ENCODE measurements at places on chromosomes 12 and 14.

GRCh38 chr12:3282384-3282670, 205.1 kb downstream of the TSPAN9 start:
- DNase-seq, result no peak

DNA sequence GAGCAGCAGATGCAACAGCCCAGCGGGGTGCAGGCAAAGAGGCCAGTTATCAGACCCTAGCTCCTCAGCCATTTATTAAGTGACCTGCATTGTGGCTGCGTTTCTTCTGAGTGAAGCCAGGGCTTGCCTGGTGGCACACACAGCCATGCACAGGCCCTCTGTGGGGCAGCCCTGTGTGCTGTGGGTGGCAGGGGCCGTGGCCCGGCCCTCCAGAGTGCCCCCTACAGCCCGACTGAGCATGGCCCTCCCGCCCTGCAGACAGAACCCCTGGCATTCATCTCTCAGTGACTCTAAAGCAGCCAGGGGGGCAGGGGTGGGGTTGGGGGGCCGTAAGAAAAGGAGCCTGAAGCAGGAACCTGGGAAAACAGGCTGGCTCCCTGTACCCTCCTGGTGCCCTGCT, 226.0 kb upstream of the PWP1 start:
- DNase-seq, result no peak

- DNase-seq, result no peak
Observed at GRCh38 chr12:118052324-118053070, 8.5 kb downstream of the WSB2 start.

DNA sequence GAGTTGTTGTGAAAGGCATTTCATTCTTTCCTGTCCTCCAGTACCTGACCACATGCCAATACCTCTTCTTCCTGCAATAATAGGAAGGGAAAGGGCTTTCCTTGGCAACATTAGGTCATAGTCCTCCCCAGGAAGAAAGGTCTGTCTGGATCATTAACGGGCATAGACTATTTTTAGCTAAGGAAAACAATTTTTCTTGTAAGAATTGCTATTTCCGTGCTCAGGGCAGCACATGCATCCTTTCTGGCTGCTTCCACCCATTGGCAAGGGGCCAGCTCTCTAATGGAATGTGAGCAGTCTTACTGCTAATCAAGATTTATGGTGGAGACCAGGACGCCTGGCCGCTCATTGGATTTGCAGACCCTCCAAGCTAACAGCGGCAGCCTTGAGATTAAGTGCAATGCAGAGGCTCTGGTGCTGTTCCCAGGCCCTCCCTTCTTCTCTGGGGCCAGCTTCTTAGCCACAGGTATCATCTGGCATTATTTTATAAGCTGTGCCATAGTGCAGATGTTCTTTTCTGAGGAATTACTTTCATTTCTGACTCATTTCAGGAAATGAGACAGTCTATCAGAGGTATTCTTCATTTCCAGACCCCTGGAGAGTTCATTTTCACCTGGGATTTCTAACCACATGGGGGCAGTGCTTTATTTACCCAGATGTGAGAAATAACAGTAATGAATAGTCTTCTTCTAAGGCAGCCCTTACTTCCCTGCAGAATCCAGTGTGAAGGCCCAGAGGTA, 52.9 kb downstream of the ANO6 start:
- DNase-seq, result no peak

GRCh38 chr12:70267550-70267949, 24.3 kb downstream of the CNOT2 start:
- DNase-seq, result no peak

DNA sequence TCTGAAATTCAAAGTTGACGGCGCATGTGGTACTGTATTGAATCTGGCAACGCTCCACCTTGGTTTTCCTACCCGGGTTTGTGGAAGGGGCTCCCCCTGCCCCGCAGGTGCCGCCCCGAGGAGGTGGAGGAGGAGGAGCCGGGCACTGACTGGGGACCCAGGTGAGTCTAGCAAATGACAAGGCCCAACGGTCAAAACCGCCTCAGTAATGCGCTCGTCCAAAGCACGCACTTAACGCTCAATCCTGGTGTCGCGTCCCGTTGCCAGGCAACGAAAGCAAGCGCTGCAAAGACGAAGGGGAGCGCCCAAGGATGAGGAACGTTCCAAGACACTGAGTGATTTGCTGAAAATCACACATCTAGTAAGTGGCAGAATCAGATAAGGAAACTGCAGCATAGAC, 24.0 kb upstream of the CLEC4E start:
- DNase-seq, result no peak

DNA sequence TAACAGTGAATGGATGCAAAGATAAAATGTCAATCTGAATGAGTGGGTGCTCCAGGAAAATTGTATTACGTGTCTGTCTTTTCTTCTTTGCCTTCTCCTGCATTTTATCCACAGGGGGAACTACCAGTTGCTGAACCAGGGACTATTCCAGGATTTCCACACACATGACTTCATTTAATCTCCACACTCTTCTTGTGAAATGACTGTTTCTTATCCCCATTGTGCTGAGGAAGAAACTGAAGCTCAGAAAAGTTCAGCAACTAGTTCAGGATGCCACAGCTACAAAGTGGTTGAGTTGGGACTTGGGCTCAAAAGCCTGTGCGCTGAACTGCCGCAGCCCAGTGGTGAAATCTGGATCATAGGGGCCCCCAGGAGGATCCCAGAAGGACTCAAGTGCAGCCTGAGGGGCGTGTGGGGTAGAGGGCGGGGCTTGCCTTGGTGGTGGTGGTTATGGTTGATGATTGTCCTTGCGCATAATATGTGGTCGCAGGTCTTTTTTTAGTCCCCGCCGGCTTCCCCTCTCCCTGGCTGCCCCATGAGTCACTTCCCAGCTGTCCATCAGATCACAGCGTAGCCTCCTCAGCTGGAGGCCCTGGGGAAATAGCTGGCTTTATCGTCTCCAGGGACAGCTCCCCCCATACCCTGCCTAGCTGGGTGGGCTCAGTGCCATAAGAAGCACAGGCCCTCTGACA, 235.2 kb upstream of the CRY1 start:
- no peak for DNase-seq

DNA sequence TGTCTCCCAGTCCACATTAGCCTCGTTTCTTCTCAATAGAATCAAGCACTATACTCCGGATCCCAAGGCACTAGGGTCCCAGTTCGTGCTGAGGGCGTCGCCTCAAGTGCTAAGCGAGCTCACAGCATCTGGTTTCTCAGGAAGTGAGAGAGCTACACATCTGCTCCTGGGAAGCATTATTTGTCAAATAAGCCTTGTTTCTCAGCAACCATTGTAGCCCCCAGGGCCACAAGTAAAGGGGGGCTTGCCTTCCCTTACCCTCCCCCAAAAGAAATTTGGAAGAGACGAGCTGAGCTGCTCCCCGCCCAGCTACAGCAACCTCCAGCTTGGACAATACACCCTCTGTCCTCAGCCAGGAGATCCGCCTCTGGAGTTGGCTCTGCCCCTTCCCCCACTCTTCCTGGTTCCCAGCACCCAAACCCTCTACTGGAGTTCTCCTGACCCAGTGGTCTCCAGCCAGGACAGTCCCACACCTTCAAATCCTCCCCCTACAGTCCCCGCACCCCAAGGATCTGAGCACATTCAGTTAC, 5.7 kb upstream of the TNS2 start:
- DNase-seq, result no peak

DNA sequence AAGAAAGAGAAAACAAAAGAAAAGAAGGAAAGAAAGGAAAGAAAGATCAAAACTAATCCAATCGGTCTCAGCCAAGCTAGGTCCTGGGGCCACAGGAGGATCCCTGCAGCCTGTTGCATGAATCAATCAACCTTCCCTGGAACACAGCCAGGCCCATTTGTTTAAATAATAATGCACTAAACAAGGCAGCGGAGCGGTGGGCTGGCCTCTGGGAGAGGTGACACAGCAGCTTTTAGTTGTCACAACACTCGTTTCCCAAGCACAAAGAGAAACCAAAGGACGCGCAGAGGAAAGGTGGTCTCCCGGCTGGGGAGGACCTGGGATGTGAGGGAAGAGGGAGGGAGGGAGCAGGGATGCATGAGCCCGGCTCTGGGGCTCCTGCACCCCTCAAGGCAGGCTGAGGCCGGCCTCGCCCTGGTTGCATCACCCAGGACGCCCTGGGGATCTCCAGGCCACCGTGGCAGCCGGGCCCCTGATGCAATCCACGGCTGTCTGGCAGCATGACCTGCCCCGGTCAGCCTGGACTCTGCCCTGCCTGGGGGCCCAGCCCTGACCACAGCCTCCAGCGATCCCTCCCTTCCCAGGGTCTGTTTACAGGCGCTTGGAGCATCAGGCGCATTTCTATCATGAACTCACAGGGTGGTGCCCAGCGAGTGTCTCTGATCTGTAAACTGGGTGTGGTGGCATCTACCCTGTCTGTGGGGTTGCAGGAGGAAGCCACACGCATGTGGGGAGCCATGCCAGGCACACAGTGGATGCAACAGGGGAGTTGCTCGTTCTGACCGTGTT, 32.5 kb downstream of the MMP17 start:
- DNase-seq, result no peak

- no peak for DNase-seq
Observed at GRCh38 chr12:53994264-53995001, 5.5 kb upstream of the HOXC9 start.

DNA sequence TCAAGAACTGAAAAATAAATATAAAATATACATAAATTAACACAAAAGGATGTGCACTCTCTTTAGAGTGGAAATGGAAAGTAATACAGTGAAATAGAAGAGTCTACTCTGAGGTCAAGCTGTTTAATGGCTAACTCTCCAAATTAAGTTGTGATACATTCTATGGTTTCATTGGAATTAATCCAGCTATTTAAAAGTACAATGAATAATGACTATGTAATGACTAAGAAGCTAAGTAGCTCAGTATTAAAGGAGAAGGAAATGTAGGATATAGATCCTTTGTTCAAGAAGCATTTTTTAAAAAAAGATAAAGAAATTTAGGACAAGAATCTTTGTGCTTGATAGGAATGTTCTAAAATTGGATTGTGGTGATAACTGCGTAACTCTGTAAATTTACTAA, 85.3 kb downstream of the LRP6 start:
- no peak for DNase-seq

DNA sequence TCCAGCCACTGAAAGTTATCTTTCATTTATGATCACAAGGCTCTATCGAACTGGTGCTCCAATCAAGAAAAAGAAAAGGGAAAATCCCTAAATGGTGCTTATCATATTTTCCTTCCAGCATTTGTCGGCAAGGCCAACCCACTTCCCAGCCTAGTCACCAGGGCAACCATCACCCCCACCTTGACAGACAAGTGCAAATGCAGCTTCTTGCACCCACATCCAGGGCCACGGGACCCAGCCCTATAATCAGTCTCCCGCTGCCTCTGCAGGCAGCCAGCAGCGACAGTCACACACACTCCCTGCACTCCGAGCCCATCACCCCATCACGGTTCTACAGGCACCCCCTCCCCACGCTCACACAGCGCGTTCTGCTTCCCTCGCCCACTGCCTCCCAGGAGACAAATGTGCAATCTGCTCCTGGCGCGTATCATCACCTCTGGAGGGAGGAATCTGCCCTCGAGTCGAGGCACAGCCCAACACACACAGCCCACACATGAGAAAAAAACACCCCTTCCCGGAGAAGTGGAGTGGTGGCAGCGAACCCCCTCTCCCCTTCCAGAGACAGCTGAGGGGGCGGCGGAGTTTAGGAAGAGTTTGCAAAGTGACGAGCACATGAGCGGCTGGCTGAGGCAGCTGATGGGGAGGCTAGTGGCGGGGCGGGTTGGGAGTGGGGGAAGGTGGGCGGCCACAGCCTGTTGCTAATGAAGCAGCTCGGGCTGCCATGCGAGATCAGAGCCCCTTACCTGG, 9.3 kb upstream of the PPP4R4 start:
- no peak for DNase-seq

GRCh38 chr12:57381693-57382220, 49.1 kb downstream of the R3HDM2 start:
- DNase-seq, result no peak

DNA sequence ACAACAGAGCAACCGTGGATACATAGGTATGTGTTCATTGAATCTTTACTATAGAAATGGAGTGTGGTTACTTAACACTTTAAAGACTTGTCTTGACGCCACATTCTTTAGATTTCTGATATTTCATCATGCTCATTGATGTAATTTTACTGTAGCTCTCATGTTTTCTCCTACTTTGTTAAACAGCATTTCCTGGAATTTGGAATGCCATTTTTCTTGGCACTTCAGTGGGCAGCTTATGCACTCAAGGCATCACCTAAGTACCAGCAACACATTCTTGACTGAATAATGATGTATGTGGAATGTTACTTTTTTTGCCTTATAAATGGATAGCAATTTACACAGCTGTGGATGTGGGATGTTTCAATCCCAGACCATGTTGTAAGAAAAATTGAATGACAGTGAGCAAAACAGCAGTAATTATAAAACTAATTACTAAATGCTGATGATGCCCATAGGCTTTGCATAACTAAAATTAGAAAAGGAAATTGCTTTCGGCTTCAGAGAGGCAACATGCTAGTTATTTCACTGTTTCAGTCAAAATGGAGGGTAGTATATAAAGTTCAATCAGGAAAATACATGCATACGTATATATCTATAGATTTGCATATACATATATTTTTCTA, 298.5 kb downstream of the NPAS3 start:
- no peak for DNase-seq

DNA sequence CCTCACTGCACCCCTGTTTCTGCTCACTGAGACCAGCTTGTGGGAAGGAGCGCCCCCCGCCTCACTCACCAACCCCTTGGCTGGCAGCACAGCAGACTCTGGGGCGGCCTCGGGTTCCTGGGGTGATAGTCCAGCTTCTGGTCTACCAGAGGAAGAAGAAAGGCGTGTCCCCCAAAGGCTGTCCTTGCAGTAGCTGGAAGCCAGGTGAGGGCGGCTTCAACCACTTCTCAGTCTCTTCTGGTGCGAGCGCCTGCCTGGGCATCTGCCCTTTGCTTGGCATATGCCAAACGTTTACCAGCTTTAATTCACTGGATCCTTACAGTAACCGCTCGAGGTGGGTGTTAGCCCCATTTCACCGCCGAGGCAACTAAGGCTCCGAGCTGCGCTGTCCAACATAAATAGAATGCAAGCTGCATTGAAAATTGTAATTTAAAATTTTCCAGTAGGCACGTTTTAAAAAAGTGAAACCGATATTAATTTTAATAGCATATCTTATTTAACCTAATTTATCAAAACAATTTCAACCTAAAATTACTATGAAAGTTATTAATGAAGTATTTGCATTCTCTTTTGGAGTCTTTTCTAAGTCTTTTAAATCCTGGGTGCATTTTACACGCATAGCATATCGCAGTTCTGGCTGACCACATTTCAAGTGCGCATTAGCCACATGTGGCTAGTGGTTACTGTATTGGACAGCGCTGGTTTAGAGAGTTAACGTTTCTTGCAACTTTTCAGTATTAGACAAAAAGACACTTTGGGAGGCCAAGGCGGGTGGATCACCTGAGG, 872 bp downstream of the FAM177A1 start:
- no peak for DNase-seq

- DNase-seq, result no peak
Observed at GRCh38 chr14:101505236-101505970, 55.9 kb upstream of the DIO3 start.
